H9 (cell line): ENCODE measurements at places on chromosomes 7 and 10.
A peak's percentile ranks its signal among the peaks of the same experiment; 100 is the strongest.

- no peak for DNase-seq
- no peaks in the 10 kb centered on the region for H3K4me1 ChIP-seq
- no peak overlapping the region for H3K27ac ChIP-seq
- H3K36me3 ChIP-seq, result no peaks in the 10 kb centered on the region
- H3K4me3 ChIP-seq, result no peak overlapping the region
- no peaks in the 10 kb centered on the region for H3K27me3 ChIP-seq
These were observed 324.5 kb downstream of the GFRA1 start for GRCh38 chr10:115948465-115948864.

- H3K27ac ChIP-seq, result no peak overlapping the region
- DNase-seq, result no peak
- peak overlapping the region; percentile 58 for H3K4me3 ChIP-seq
- H3K36me3 ChIP-seq, result no peaks in the 10 kb centered on the region
- H3K27me3 ChIP-seq, result no peaks in the 10 kb centered on the region
These were observed 6.4 kb downstream of the SH2B2 start for GRCh38 chr7:102292813-102293798.

DNA sequence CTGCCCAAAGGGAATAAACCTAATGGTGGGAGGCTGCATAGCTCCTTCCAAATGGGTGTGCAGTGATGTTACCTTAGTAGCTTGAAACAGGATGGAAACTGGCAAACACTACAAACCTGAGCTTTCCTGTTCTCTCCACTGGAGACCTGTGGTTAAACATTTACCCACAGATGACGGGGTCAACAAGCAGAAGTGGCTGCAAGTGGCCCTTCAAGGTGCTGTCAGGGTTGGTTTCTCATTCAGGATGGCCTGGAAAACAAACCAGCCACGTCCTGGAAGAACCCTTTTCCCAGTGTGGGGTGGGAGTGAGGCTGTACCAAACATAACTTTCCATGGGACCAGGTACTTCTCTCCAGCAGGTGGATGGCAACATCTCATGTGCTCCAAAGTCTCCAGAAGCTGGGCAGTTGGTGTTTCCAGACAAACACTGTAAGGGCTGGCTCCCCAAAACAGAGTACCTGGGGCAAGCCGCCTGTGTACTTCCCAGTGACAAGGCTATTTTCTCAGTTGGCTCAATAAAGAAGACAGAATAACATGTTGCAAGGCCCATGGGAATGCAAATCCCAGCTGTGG is 67.5 kb downstream of the DNAJB9 start:
- H3K4me1 ChIP-seq, result no peaks in the 10 kb centered on the region
- H3K27me3 ChIP-seq, result no peaks in the 10 kb centered on the region

DNA sequence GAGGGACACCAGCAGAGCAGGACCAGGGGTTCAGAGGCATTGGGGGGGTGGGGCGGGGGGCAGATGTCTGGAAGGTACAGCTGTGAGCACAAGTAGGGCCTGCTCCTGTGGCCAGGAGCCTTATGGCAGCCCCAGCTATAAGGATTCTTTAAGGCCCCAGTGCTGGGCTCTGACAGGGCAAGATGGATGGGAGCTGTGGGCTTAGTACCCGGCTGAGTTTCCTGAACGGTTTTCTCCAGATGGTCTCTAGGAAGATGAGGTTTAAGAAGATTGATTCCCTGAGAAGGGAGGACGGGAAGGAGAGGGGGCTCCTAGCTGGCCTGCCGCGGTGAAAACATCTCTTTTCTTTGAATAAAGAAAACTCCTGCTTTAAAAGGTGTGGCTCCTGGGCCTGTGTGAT is 30.1 kb upstream of the COMTD1 start:
- no peak for DNase-seq
- no peaks in the 10 kb centered on the region for H3K27me3 ChIP-seq
- H3K36me3 ChIP-seq, result no peaks in the 10 kb centered on the region

DNA sequence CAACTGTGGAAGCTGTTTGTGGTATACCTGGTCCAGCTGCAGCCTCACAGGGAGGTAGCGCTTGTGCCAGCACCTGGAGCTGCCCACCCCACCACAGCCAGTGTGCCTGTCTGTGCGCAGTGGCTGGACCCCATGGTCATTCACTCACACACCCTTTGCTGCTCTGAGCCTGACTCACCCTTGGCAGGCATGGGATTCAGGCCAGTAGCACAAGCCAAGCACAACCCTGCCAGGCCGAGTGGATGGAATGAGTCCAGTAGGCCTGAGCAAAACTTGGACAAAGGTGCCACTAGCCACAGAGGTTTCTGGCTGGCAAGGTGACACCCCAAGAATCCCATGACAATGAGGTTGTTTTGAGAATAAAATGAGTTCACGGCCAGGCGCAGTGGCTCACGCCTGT is 19.0 kb downstream of the RBM48 start:
- H3K4me3 ChIP-seq, result no peak overlapping the region
- no peaks in the 10 kb centered on the region for H3K4me1 ChIP-seq
- H3K27me3 ChIP-seq, result no peaks in the 10 kb centered on the region
- DNase-seq, result no peak

DNA sequence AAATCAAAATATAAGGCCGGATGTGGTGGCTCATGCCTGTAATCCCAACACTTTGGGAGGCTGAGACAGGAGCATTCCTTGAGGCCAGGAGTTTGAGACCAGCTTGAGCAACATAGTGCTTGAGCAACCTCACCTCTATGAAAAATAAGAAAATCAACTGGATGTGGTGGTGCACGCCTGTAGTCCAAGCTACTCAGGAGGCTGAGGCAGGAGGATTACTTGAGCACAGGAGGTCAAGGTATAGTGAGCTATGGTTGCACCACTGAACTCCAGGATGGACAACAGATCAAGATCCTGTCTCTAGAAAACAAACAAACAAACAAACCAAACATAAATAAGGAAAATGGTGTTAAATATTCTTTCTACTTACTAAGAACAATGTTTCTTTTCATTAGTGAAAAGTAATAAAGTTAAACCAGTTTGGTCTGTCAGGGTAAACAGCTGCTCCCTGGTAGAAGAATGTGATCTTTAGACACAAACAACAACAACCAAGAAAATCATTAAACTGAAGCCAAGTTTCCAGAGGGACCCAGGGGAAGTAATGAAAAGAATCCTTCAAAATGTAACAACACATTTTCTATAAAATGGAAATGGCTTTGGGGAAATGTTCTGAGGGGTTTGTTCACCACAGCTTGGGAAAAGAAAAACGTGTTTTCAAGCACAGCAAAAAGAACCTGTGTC is 17.5 kb upstream of the BAG3 start:
- no peaks in the 10 kb centered on the region for H3K4me1 ChIP-seq
- H3K27me3 ChIP-seq, result no peaks in the 10 kb centered on the region; the same call in 1 of the 2 replicates
- no peak for DNase-seq
- no peaks in the 10 kb centered on the region for H3K36me3 ChIP-seq

- H3K4me3 ChIP-seq, result peak overlapping the region; percentile 96
- no peaks in the 10 kb centered on the region for H3K27me3 ChIP-seq
- DNase-seq, result no peak
- peak overlapping the region; percentile 1 for H3K27ac ChIP-seq
- H3K4me1 ChIP-seq, result no peaks in the 10 kb centered on the region
These were observed 104.6 kb upstream of the TNRC18 start for GRCh38 chr7:5528071-5528814.

DNA sequence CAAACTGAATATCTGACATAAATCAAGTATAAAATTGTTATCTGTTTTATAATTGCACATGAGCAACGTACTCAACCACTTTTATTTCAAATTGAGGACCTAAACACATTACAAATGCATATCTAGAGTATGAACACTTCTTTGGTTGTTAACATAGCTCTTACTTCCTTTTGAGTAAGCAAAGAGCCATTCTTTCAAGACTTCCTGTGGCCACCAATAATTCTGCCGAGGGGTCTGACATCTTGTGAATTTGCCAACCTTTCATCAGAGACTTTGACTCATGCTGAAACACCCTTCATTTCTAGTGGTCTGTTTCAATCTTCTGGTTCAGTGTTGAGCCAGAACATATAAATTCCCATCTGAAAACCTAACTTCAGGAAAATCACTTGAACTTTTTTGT is 59.4 kb downstream of the CDK14 start:
- no peaks in the 10 kb centered on the region; the same call in 1 of the 2 replicates for H3K4me1 ChIP-seq
- no peak overlapping the region for H3K4me3 ChIP-seq

- H3K27ac ChIP-seq, result no peak overlapping the region
- H3K36me3 ChIP-seq, result peaks cover 4% of the 10 kb centered on the region; the same call in 1 of the 3 replicates
- H3K27me3 ChIP-seq, result no peaks in the 10 kb centered on the region
- DNase-seq, result peak; percentile 70
- H3K4me1 ChIP-seq, result peaks cover 3% of the 10 kb centered on the region; the same call in 1 of the 2 replicates
These were observed 113.2 kb downstream of the NPTX2 start for GRCh38 chr7:98730326-98730725.

- H3K36me3 ChIP-seq, result no peaks in the 10 kb centered on the region
- H3K27me3 ChIP-seq, result no peaks in the 10 kb centered on the region
- no peak for DNase-seq
- H3K4me3 ChIP-seq, result no peak overlapping the region
- peaks cover 3% of the 10 kb centered on the region; the same call in 1 of the 2 replicates for H3K4me1 ChIP-seq
- H3K27ac ChIP-seq, result no peak overlapping the region
These were observed 10.9 kb upstream of the EXOC6 start for GRCh38 chr10:92837456-92837855.

- no peak overlapping the region for H3K27ac ChIP-seq
- no peaks in the 10 kb centered on the region for H3K27me3 ChIP-seq
- no peak for DNase-seq
- no peaks in the 10 kb centered on the region for H3K4me1 ChIP-seq
- no peak overlapping the region for H3K4me3 ChIP-seq
These were observed 17.2 kb downstream of the TAS2R60 start for GRCh38 chr7:143460271-143460979.

DNA sequence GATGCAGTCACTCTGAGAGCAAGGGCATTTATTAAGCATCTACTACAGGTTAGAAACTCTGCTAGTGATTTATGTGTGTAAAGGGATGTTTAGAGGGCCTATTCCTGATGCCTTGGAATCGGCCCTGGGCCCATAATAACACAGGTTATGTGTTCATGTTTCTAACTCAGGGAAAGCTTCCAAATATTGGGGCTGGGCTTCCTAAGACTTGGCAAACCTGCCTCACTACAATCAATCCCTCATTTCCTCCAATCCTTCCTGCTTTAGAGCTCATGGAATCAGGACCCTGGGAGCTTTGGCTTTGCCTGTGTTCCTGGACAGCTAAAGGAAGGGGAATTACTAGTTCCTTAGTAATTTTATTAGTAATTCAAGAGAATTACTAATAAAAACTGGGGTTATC is 148.8 kb downstream of the HIBADH start:
- H3K36me3 ChIP-seq, result no peaks in the 10 kb centered on the region
- no peaks in the 10 kb centered on the region; the same call in 1 of the 2 replicates for H3K4me1 ChIP-seq
- no peak overlapping the region for H3K4me3 ChIP-seq
- H3K27ac ChIP-seq, result no peak overlapping the region
- no peaks in the 10 kb centered on the region for H3K27me3 ChIP-seq

DNA sequence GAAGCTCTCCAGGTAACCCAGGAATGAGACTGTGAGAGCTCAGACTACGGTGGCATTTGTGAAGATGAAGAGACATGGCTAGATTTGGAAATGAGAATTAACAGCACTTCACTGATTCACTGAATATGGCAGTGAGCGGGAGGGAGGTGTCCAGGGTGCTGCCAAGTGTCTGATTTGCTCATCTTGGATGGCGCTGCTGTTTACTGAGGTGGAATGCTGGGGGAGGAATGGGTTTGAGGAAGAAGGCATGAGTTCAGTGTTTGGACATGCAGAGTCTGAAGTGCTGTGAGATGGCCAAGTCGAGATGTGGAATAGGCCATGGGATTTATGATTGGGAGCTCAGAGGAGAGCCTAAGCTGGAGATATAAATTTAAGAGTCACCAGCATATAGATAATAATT is 437.1 kb upstream of the NPVF start:
- H3K4me3 ChIP-seq, result no peak overlapping the region
- H3K4me1 ChIP-seq, result no peaks in the 10 kb centered on the region
- H3K27me3 ChIP-seq, result no peaks in the 10 kb centered on the region
- DNase-seq, result no peak
- H3K27ac ChIP-seq, result no peak overlapping the region

DNA sequence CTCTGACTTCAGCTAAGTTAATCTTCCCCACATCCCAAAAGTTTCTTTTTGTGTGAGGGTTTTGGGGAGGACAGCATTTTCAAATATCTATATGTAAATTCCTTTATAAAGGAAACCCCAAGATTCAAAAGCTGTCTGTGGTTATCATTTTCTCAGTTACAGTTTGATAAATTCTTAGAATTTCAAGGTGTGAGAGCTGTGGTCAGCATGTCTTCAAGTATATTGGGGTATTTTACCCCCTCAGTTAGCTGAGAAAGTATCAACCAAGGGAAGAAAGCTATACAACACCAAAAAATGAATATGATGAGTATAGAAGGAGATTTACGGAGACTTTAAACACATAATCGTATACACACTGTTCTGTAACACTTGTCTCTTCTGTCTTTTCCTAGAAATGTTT is 109.2 kb downstream of the SND1 start:
- no peak overlapping the region for H3K4me3 ChIP-seq
- DNase-seq, result no peak
- H3K36me3 ChIP-seq, result peaks cover 6% of the 10 kb centered on the region
- no peaks in the 10 kb centered on the region for H3K4me1 ChIP-seq
- no peaks in the 10 kb centered on the region for H3K27me3 ChIP-seq
- H3K27ac ChIP-seq, result no peak overlapping the region

- no peak overlapping the region for H3K4me3 ChIP-seq
- no peak overlapping the region for H3K27ac ChIP-seq
- H3K36me3 ChIP-seq, result no peaks in the 10 kb centered on the region
These were observed 37.4 kb downstream of the LRRC72 start for GRCh38 chr7:16564023-16564380.

- H3K4me3 ChIP-seq, result no peak overlapping the region
- H3K36me3 ChIP-seq, result no peaks in the 10 kb centered on the region; the same call in 2 of the 3 replicates
- H3K27ac ChIP-seq, result no peak overlapping the region
- no peaks in the 10 kb centered on the region for H3K4me1 ChIP-seq
- DNase-seq, result no peak
- no peaks in the 10 kb centered on the region for H3K27me3 ChIP-seq
These were observed 5.8 kb downstream of the ANXA7 start for GRCh38 chr10:73408061-73408460.

GRCh38 chr10:122490786-122491680 is 29.7 kb downstream of the HTRA1 start:
- H3K4me3 ChIP-seq, result no peak overlapping the region
- H3K27me3 ChIP-seq, result no peaks in the 10 kb centered on the region
- no peak for DNase-seq
- H3K27ac ChIP-seq, result no peak overlapping the region
- no peaks in the 10 kb centered on the region for H3K36me3 ChIP-seq
- no peaks in the 10 kb centered on the region for H3K4me1 ChIP-seq

DNA sequence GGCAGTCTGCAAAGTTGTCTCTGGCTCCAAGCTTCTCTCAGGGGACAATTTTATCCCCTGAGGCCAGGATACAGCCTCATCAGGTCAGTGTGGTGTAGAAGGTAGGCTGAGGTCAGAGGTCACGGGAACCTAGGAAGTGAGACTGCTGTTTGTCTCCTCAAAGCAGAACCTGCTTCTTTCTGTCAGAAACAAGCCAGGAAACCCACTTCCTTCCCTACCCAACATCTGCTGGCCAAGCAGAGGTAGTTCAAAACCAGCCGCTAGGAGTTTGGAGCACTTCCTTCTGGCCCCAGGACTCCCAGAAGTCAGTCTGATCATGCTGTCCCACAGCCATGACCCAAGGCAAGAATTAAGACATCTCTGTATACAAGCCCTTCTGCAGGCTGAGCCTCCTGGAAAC is 12.2 kb downstream of the CLRN3 start:
- DNase-seq, result no peak
- H3K4me3 ChIP-seq, result no peak overlapping the region
- no peak overlapping the region for H3K27ac ChIP-seq
- no peaks in the 10 kb centered on the region for H3K36me3 ChIP-seq
- H3K4me1 ChIP-seq, result no peaks in the 10 kb centered on the region
